RWPE1 (cell line): ENCODE measurements at places on chromosomes 12 and 14.

GRCh38 chr14:95871531-95871930 lies 5.1 kb upstream of the TUNAR start:
- no peak for DNase-seq

GRCh38 chr14:104929268-104930230 lies 4.9 kb downstream of the PLD4 start:
- DNase-seq: no peak

GRCh38 chr14:22429546-22430294 lies 159.3 kb downstream of the DAD1 start:
- no peak for DNase-seq

GRCh38 chr12:118830296-118830695 lies 151.0 kb upstream of the SRRM4 start:
- no peak for DNase-seq
